NCI-H2171 (cell line): ENCODE measurements at places on chromosomes 12 and 14.

DNA sequence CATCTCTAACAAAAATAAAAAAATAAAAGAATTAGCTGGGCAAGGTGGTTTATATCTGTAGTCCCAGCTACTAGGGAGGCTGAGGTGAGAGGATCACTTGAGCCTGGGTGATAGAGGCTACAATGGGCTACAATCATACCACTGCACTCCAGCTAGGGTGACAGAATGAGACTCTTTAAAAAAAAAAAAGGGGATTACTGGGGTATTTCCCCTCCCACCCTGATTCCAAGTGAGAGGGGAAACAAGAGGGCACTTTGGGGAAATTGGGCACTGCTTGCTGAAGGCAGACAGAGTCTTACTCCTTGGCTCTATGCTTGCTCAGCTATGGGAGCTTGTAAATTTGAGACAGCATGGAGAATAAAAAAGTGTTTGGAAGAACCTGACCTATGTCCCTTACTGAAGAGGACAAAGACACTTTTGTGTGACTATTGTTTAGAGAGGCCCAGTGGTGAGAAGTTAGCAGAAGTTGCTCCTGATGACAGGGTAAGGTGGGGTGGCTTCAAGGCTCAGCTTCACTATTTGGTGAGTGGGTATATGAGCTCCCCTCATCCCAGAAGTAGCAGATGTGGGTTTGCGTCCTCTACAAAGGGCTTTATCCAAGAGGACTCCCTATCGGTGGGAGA is 44.0 kb downstream of the KLRG1 start:
- no peak for DNase-seq

GRCh38 chr12:65614259-65614889 is 209.9 kb upstream of the HMGA2 start:
- no peak for DNase-seq

GRCh38 chr12:25456474-25456873 is 96.6 kb downstream of the LMNTD1 start:
- DNase-seq, result no peak

DNA sequence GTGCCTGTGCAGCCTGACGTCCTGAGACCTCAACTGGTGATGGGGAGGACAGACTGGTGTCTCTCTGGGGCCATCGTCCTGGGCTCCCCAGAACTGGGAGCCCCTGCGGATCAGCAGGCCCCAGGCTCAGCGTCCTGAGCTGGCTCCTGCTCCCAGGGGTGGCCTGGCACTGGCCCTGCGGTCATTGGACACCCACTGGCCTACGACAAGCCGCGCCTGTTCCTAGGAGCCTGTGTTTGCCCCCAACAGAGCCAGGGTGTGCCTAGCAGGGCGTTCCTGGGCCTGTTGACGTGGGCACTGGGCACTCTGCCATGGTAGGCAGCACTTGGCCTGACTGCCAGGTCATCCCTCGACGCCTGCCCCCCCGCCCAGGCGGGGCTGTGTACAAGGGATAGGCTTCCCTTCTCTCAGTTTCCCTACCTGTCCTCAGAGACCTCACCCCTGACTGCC is 8.4 kb downstream of the ADSS1 start:
- no peak for DNase-seq

DNA sequence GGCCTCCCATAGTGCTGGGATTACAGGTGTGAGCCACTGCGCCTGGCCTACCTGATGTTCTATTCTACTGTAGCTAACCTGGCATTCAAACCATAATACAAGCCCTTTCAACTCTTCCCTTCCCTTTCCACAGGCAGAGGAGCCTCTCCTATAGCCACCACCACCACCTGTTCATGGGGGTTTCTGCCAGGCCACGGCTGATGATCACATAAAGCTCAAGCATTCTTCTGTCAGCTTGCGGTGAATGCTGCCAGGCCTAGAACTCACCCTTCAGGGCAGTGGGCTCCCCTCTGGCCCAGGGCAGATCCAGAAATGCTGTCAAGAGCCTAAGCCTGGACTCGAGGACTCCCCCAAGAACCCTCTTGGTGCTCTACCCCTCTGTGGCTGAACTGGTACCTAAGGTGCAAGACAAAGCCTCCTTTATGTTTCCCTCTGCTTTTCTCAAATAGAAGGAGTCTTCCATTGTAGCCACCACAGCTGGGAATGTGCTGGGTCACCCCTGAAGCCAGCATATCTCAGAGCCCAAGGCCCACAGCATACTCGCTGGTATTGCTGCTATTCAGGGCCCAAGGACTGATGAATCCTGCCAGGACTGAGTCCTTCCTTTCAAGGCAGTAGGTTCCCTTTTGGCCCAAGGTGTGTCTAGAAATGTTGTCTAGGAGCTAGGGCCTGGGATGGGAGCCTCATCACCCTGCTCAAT is 3.4 kb upstream of the DLGAP5 start:
- no peak for DNase-seq

DNA sequence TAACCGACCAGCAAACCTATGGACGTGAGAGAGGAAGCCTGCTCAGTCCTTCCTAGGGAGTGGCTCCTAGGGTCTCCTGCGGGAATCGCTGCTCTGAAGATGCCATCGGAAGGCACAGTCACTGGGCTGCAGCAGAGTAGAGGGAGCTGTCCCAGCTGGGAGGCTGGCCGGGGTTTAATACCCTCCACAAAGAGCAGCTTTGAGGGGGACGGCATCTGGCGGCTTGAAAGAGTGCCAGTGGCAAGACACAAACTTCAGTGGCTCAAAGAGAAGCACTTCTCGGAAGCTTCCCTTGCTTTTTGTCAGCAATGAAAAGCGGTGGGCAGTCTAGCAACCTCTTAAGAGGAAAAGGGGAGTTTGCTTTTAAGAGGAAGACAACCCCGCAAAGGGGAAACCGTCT is 114.6 kb downstream of the TMEM132C start:
- no peak for DNase-seq

GRCh38 chr14:78007160-78007559 is 163.0 kb upstream of the NRXN3 start:
- DNase-seq, result no peak

DNA sequence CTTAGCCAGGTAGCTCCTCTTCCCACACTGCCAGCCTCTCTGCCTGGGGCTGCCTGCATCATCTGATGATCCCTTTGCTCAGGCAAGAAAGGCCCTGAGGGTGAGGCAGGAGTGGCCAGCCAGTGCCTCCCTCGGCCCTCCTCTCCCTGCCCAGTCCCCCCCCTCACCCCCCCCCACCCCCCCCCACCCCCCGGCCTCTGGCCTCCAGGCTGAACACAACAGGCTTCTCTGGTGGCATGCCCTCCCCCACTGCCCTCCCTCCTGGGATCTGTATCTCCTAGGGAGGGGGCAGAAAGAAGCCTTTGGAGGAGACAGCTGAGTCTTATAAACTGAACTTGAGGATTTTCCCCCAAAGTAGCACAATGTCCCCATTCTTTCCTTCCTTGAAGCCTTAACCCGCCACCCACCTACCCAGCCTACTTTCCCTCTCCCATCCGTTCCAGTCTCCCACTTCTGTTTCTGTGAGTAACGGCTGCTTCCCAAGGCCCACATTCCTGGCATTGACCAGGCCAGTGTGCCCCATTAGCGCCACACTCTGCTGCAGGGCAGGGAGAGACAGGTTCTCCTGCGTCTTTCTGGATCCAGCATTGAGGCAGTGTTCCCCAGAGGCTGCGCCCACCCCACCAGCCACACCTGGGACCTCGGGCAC is 82.1 kb downstream of the B4GALNT3 start:
- DNase-seq, result no peak
